A172 (cell line): ENCODE measurements at places on chromosomes 7 and 10. TPM values are rescaled to one million over a fixed set of nuclear protein-coding genes. Genes with fewer than 3 reads are reported as not detected.

Gene RPEL1
- 0.05 and 0.17 TPM in 2 replicates for total RNA-seq

Gene RBM20
- total RNA-seq = 0.24 and 0.46 TPM in 2 replicates

- no peak for DNase-seq
Observed at GRCh38 chr7:12884033-12884432, 196.6 kb downstream of the ARL4A start.

- DNase-seq = no peak
Observed at GRCh38 chr7:47538846-47539311, 43.0 kb downstream of the TNS3 start.

DNA sequence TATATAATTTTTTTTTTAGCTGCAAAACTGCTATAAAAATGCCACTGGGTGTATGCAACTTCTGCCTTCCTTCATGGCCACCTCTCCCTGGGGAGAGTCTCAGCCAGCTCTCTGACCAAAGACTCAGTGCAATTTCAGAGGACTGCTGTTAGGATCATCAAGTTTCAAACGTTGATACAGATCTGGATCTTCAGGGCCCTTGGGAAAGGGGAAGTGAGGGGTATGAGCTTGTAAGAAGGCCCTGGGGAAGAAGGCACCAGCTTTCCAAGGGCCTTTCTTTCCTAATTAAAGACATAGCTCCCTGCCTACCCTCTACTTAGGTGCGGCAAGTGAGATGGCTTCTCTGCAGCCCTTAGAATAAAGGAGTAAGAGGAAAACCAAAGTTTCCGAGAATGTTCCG lies 130.4 kb downstream of the CUL2 start:
- DNase-seq = no peak
